Activated CD4-positive, alpha-beta T cell treated with anti-CD3 and anti-CD28 coated beads, Interleukin-2, amount 10 ng/mL, durations not matched to agents 7 days and 5 days (primary cell): ENCODE measurements at places on chromosomes 11 and 22. TPM values are rescaled to one million over a fixed set of nuclear protein-coding genes. Genes with fewer than 3 reads are reported as not detected.
A peak's percentile ranks its signal among the peaks of the same experiment; 100 is the strongest.

DNA sequence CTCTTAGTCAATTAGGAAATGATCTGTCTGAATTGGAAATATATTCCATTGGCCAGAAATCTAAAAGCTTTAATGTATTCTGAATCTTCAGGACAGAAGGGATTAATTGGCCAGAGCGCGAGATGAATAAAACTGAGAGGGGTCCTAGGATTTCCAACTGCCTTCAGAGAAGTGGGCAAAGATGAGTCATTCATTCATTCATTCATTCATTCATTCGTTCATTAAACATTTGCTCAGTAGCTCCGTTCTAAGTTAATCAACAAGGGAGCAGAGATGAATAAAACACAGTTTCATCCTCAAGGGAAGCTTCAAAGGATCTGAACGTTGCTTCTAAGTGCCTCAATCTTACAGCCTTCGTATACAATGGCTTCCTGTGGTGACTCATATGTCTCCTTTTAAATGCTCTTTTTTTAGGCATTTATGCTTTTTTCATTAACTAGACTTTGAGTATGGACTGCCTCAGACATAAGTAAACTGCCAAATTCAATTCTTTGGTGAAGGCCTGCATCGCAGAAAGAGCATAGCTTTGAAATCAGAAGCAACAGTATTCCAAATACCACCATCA lies 537.4 kb upstream of the CCDC90B start:
- no peak for DNase-seq

GRCh38 chr22:22565981-22566380 lies 6.9 kb upstream of the PRAME start:
- no peak for DNase-seq

- DNase-seq = no peak
These were observed 2.1 kb upstream of the USP47 start for GRCh38 chr11:11839718-11840117.

GRCh38 chr11:16846305-16846704 lies 107.9 kb downstream of the C11orf58 start:
- no peak for DNase-seq

GRCh38 chr11:121551463-121551862 lies 98.7 kb upstream of the SORL1-AS1 start:
- DNase-seq = no peak

GRCh38 chr11:46343520-46343919 lies 3.7 kb upstream of the DGKZ start:
- no peak for DNase-seq

DNA sequence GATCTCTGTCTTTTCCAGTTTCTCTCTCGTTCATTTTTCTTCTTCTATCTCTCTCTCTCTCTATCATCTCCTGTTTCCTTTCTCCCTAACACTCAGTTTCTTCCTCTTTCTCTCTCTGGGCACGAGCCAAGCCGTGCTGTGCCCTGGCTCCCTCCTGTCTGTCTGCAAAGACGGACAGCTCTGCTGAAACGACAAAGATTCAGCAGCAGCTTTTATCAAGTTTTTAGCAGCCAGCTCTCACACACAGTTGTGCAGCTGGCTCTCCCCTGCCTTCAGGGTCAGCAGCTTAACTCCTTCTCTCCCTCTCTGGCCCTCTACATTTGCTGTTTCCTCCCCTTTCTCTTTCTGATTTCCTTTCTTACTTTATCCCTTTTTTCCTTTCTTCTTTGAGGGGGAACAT lies 352.0 kb upstream of the MPPED2 start:
- DNase-seq = no peak

DNA sequence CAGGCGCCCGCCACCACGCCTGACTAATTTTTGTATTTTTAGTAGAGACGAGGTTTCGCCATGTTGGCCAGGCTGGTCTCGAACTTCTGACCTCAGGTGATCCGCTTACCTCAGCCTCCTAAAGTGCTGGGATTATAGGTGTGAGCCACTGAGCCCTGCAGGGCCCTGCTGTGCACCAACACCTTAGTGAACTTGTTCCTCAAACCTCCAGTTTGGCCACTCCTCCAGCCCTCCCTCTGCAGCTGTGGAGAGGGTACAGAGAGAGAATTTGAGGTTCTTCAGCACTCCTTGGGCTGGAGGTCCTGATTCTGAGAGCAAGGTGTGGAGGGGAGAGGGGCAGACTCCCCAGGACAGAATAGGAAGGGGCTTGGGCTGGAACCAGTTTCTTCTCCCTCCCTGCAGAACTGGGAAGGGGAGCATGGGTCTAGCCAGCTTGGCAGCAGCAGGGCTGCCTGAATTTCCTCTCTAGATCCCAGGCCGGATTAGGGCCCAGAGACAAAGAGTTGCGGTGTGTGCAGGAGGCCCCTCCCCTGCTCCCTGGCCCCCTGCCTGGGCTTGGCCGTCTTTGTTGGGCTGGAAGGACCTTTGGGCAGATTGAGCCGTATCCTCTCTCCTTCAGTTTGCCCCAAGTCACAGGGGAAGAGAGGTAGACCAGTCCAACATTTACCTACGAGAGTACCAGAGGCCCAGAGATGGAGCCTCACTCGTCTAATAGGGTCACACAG lies 2.3 kb upstream of the PEX16 start:
- no peak for DNase-seq

- DNase-seq = no peak
These were observed 34.1 kb upstream of the GLYATL1 start for GRCh38 chr11:58905011-58905720.

- DNase-seq = no peak
These were observed 83.9 kb upstream of the CLDN5 start for GRCh38 chr22:19608003-19608690.

GRCh38 chr11:67098799-67099429 lies 20.1 kb upstream of the KDM2A start:
- DNase-seq = no peak

DNA sequence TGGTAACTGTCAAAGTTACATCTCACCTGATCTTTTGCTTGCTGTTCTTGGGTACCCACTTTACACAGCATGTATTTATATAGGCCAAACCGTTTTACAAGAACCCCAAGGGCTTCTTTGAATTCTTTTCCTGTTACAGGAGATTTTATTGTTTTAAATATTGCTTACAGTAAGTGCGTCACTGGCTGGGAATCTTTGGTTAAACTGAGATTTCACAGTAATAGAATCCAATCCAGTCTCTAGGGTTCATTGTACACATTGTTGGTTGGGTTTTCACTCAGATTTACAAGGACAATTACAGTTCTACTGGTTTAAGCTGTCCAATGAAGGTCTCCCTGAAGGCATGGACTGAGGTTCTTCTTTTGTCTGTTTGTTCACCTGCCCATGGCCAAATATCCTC lies 171.7 kb downstream of the INSC start:
- no peak for DNase-seq

DNA sequence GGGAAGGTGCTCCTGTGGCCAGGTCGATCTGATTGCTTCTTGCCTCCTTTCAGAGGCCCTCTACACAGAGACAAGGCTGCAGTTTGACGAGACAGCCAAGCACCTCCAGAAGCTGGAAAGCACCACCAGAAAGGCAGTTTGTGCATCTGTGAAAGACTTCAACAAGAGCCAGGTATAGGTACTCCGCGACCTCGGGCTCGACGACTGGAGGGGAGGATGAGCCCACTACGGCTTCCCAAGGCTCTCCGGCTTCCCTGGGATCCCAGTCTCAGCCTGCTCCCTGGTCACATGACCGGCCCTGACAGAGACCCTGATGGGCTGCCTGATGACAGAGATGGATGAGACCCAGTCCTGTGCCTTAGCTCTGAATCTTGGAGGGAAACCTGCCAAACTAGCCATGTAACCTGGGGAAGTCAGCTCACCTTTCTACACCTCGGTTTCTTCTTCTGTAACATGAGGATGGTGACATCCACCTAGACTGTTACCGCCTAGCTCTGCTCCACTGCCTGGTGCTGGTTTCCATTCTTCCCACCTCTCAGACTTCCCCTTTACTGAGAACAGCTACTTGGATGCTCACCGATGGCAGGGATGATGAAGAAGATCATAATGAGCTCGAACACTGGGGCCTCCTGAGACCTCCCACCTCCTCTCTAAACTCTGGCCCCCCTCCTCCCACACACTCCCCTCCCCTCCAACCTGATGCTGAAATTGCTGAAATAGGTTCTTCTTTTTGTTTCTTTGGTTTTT lies 8.9 kb downstream of the RIBC2 start:
- DNase-seq = no peak

GRCh38 chr11:3002351-3002861 lies 10.3 kb upstream of the NAP1L4 start:
- DNase-seq = no peak

DNA sequence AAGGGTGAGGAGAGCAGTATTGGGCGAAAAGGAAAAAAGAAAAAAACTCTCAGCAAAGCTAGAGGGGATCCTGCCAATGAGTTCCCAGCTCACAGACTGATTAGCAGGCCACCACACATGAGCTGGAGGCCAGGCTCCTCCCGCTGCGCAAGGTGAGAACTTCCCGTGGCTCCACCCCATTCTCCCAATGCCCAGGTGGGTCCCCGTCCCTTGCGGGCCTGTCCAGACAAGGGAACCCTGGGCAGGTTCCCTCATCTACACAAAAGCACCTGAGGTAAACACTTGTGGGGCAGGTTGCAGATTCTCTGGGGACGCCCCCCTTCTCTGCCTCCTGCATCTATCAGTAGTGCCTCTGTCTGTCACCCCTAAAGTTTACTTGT lies 46.5 kb downstream of the CDPF1 start:
- no peak for DNase-seq

- no peak for DNase-seq
These were observed 30.3 kb downstream of the RIC3 start for GRCh38 chr11:8138526-8138925.

GRCh38 chr11:45233121-45233803 lies 52.9 kb downstream of the SYT13 start:
- DNase-seq = peak; percentile 63

ADORA2A gene
- 29.0 TPM for total RNA-seq

SLC16A8 gene
- total RNA-seq = not detected

OR51V1 gene
- not detected for total RNA-seq

ADAMTS8 gene
- total RNA-seq = not detected

CEND1 gene
- 0.60 TPM for total RNA-seq

TENM4 gene
- total RNA-seq = not detected

BCO2 gene
- 1.2 TPM for total RNA-seq
